ENCODE measurements at places on chromosomes 1 and 21.

DNA sequence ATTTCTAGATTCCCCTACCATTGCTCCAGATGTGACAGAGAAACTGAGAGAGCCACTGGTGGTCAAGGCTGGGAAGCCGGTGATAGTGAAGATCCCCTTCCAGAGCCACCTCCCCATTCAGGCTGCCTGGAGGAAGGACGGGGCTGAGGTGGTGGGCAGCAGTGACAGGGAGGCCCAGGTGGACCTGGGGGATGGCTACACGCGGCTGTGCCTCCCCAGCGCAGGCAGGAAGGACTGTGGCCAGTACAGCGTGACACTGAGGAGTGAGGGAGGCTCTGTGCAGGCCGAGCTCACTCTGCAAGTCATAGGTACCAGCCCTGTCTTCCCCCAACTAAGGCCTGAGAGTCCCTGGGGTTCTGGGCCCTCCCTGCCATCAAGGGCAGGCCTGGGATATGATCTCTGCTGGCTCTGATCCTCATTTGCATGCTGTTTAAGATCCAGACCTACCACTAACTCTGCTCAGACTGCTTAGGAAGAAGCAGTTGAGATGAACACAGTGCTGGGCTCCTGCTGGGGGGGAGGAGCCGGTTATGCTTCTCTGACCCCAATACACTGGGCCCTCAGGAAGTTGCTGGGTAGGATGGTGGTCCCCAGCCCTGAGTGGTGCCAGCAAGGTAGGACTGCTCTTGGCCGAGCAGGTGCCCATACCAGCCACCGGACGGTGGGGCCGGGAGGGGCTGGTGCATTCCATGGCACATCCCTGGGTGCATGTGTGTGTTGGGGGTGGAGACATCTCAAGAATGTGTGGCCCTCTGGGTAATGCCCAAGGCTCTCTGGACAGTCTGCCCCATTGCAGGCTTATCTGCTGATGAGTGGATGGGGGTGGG lies 25.1 kb downstream of the IGFN1 start:
- DNase-seq = no peak

DNA sequence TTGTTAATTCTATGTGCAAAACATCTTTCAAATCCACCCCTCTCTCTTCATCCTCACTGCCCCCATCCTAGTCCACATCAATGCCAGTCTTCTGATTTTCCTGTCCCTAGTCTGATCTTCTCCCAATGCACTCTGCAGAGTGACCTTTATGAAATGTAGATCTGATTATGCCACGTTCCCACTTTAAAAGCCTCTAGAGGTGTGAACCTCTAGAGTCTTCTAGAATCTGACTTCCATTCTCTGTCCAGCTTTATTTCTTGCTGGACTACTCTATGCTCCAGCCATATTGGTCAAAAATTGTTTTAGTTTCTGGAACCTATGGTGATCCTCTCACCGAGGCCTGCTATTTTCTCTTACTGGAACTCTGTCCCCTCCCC lies 32.5 kb downstream of the ZNF648 start:
- DNase-seq = no peak

- DNase-seq = no peak
These were observed 1.4 kb downstream of the NPPB start for GRCh38 chr1:11857164-11857851.

DNA sequence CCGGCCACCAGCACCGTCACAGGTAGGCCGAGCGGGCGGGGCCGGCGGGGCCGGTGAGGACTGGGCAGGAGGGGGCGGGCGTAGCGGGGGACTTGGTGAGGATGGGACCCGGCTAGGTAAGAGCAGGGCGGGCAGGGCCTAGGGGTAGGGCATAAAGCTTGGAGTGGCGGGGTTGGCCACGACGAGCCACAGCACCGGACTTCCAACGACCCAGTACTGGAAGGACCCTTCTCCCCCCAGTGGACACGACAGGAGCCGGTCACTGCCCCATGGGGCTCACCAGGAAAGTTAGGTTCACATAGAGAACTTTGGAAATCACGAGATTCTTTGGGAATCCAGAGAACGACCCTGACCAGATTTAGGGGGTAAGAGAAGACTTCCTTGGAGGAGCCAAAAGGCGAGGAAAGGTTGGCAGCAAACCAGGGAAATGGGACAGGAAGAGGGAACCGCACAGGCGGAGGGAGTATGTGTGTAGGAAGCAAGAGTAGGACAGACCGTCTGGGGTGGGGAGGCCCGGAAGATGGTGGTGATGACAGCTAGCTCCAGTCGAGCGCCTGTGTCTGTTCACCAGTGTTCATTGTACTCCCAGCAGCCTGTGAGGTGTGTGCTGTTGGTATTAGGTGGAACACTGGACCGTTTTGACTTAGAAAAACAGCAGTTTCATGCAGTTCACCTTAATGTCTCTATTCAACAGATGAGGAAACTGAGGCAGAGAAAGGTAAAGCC lies 20.4 kb downstream of the ZNF362 start:
- no peak for DNase-seq

DNA sequence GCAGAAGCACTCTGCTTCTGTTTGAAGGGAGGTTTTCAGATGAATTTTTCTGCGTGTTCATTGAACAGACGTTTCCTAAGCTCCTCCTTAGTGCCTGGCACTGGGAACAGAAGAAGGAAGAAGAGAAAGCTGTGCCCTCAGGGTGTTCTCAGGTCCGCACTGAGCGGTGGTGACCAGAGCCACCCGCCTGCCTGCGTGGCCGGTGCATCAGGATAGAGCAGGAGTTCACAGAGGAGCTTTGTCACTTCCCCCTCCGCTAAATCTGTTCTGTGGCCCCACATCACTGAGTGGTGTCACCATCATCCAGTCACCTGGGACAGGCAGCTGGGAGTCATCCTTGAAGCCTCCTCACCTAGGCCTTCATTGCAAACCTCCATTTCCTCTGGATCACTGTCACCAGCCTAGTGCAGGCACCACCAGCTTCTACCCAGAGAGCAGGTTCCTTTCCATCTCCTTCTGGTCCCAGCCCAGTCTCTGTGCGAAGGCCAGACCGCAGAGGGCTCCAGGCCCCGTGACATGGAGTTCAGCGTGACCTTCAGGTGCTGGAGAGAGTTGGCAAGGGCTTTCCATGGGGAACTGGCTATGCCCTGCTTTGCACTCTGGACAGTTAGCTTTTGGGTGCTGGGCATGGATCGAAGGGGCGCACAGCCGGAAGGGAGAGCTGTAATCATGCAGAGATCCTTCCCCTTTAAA lies 21.7 kb downstream of the PARK7 start:
- DNase-seq = no peak

- DNase-seq = no peak
These were observed 111.9 kb downstream of the NGF start for GRCh38 chr1:115225993-115226685.

DNA sequence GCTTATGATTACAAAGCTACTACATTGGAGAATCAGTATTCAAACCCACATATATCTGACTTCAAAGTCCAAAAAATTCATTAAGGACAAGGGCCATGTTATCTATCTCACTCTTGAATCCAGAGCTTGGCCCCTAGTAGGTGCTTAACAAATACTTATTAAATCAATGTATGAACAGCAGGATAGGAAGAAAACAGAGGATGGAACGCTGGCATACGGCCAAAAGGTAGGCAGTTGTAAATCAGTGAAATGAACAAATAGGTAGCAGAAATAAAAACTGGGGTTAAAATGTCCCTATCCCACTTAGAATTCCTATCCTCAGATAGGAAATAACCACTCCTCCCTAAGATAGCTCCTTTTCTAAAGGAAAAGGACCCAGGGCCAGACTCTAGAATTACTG lies 2.0 kb downstream of the MRPL24 start:
- no peak for DNase-seq

- DNase-seq = peak; percentile 30
These were observed 188.0 kb downstream of the RERE start for GRCh38 chr1:8629241-8630091.

GRCh38 chr1:181044449-181044966 lies 10.7 kb downstream of the MR1 start:
- DNase-seq = no peak

All from GM18507 (cell line).